HFFc6 (cell line): ENCODE measurements at places on chromosomes 4 and X. TPM values are rescaled to one million over a fixed set of nuclear protein-coding genes. Genes with fewer than 3 reads are reported as not detected.

GRCh38 chr4:104351706-104352105 lies 143.0 kb downstream of the CXXC4 start:
- no peak overlapping the region for H3K4me3 ChIP-seq
- no peak for DNase-seq
- H3K27me3 ChIP-seq: no peaks in the 10 kb centered on the region
- no peak overlapping the region for H3K27ac ChIP-seq
- H3K4me1 ChIP-seq: no peaks in the 10 kb centered on the region
- H3K36me3 ChIP-seq: no peaks in the 10 kb centered on the region

- no peak overlapping the region for H3K27ac ChIP-seq
- H3K4me1 ChIP-seq: no peaks in the 10 kb centered on the region
- no peaks in the 10 kb centered on the region for H3K36me3 ChIP-seq
- DNase-seq: peak; percentile 28
These were observed 309.9 kb downstream of the ARAP2 start for GRCh38 chr4:35934320-35934981.

DNA sequence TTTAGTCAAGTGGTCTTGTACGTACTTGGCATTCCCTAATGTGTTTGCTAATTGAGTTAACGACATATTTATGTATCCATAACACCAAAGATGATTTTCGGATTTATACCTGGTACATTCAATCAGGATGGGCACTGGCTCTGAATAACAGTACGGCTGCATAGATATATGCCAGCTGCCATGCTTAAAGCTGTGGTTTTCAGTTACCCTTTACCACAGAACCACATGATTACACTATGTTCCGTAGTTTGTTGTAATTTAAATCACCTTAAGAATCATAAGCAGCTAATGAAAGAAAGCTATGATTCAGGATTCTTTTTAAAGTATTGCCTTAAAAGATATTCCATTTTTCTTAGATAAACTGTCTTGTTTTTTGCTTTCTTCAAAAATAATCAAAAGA lies 53.6 kb downstream of the FIP1L1 start:
- DNase-seq: no peak
- no peaks in the 10 kb centered on the region for H3K27me3 ChIP-seq
- no peak overlapping the region for H3K27ac ChIP-seq
- H3K36me3 ChIP-seq: peaks cover 36% of the 10 kb centered on the region
- H3K4me1 ChIP-seq: peaks cover 2% of the 10 kb centered on the region; the same call in 1 of the 2 replicates

- peak within 1 kb of the TSS; percentile 57; the same call in 1 of the 2 replicates for H3K4me3 ChIP-seq
- no peak for DNase-seq
- H3K4me1 ChIP-seq: no peaks in the 10 kb centered on the region
- H3K27me3 ChIP-seq: peaks cover 3% of the 10 kb centered on the region; the same call in 1 of the 2 replicates
These were observed at the start of gene CCDC160 for GRCh38 chrX:134236626-134237614. CCDC160 (plus strand) TSS chrX:134237182; CDS start chrX:134244801, 7,619 bp downstream.

- H3K27ac ChIP-seq: peak overlapping the region; percentile 19
- peak overlapping the region; percentile 63 for H3K4me3 ChIP-seq
- H3K36me3 ChIP-seq: no peaks in the 10 kb centered on the region
- no peaks in the 10 kb centered on the region; the same call in none of the 2 replicates for H3K27me3 ChIP-seq
- peak; percentile 55 for DNase-seq
These were observed 21.7 kb downstream of the DDIT4L start for GRCh38 chr4:100168521-100168920.

DNA sequence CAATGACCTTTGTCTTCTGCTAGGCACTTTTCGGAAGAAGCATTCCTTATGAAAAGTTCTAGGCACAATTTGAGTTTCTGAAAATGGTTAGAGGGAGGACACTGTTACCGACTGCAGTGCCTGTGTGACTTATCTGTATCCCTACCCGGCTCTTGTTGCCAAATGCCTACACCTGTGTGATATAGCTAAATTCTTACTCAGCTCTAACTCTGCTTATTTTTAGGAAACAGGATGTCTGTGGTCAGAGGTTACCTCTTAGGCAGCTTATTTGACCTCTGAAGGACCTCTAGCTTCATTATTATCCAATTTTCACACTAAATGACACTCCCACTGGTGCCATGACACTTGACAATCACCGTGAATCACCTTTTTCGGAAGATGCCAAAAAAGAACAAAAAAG lies 561.1 kb upstream of the SMIM31 start:
- no peak overlapping the region for H3K27ac ChIP-seq
- no peak overlapping the region for H3K4me3 ChIP-seq
- H3K36me3 ChIP-seq: no peaks in the 10 kb centered on the region
- H3K27me3 ChIP-seq: no peaks in the 10 kb centered on the region
- H3K4me1 ChIP-seq: no peaks in the 10 kb centered on the region

GRCh38 chr4:139374251-139374650 lies 72.0 kb upstream of the NDUFC1 start:
- no peaks in the 10 kb centered on the region for H3K27me3 ChIP-seq
- H3K4me3 ChIP-seq: no peak overlapping the region
- no peak for DNase-seq
- peaks cover 14% of the 10 kb centered on the region for H3K36me3 ChIP-seq
- no peak overlapping the region for H3K27ac ChIP-seq

- no peaks in the 10 kb centered on the region for H3K36me3 ChIP-seq
- H3K27me3 ChIP-seq: no peaks in the 10 kb centered on the region
- peak; percentile 60 for DNase-seq
- H3K4me1 ChIP-seq: peaks cover 55% of the 10 kb centered on the region
- peak overlapping the region; percentile 80 for H3K4me3 ChIP-seq
- peak overlapping the region; percentile 95 for H3K27ac ChIP-seq
These were observed 34.5 kb upstream of the FAM9C start for GRCh38 chrX:13078739-13079444.

DNA sequence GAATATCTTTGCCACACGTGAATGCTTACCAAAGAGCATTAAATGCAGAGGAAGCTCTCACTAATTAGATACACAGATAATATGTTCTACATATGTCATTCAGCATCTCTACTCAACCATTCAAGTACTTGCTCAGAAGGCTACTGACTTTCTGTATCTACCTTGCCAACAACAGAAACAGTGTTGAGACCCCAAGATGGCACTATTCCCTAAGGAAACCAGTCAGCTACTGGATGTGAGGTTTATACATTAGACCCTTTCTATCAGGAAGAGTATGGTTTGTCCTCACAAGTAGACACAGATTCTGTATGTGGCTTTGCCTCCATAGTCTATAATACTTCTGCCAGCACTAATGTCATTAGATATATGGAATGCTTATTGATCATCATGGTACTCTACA lies 443.9 kb upstream of the INTU start:
- no peaks in the 10 kb centered on the region for H3K4me1 ChIP-seq
- no peak overlapping the region for H3K4me3 ChIP-seq
- no peaks in the 10 kb centered on the region for H3K27me3 ChIP-seq
- H3K36me3 ChIP-seq: no peaks in the 10 kb centered on the region
- no peak overlapping the region for H3K27ac ChIP-seq
- no peak for DNase-seq

DNA sequence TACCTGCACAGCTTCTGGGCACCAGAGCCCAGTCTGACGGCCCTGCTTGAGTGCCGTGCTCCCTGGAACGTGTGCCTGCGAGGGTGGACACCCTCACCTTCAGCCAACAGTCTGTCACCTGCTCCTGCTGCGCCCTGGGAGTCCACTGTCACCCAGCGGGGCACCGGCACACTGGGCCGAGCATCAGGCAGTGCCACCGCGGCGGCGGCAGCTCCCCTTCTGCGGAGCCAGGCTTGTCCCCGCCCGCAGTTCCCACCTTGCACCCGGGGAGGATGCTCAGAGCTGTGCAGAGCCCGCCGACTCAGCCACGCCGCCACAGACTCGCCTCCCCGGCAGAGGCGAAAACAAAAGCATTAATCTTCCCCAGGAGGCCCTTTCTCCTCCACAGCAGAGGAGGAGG lies 86.8 kb downstream of the ABLIM2 start:
- no peak for DNase-seq
- no peak overlapping the region for H3K4me3 ChIP-seq
- H3K27me3 ChIP-seq: peaks cover 28% of the 10 kb centered on the region
- no peaks in the 10 kb centered on the region for H3K4me1 ChIP-seq

DNA sequence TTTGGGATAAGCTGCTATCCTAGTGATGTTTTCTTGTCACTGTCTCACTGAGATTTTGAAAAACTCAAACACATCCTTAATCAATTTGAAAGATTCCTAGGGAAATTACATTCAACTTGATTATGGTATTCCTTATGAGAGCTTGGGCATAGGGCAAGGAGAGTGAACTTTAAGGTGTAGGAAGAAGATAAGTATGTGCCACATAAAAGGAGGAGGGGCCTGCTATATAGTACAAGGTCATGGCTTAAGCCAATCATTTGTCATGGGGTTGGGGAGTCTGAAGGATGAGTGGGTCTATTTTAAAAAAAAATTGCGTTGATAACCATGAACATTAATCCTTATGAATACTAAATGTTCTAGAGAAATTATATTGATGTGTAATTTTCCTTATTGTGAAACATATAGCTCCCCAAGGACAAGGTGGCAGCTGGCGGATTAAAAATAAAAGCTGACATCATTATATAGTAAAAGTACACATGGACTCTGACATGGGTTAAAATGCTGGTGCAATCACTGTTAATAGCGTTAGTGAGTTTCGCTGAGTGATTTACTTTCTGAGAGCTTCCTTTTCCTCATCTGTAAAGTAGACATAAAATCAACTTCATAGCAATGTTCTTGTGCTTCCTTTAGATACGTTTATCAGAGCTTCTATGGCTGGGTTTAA lies 17.4 kb downstream of the GALNT7 start:
- DNase-seq: no peak
- H3K4me3 ChIP-seq: no peak overlapping the region
- no peaks in the 10 kb centered on the region for H3K27me3 ChIP-seq
- no peak overlapping the region for H3K27ac ChIP-seq
- 0 out of 2 replicates have a peak, but pooled peaks cover 4% of the 10 kb centered on the region for H3K36me3 ChIP-seq

GRCh38 chr4:123786163-123786915 lies 389.7 kb downstream of the SPRY1 start:
- peaks cover 5% of the 10 kb centered on the region; the same call in 1 of the 2 replicates for H3K36me3 ChIP-seq
- H3K4me3 ChIP-seq: peak overlapping the region; percentile 26; the same call in 1 of the 2 replicates
- H3K27me3 ChIP-seq: no peaks in the 10 kb centered on the region
- DNase-seq: no peak
- peaks cover 79% of the 10 kb centered on the region for H3K4me1 ChIP-seq

DNA sequence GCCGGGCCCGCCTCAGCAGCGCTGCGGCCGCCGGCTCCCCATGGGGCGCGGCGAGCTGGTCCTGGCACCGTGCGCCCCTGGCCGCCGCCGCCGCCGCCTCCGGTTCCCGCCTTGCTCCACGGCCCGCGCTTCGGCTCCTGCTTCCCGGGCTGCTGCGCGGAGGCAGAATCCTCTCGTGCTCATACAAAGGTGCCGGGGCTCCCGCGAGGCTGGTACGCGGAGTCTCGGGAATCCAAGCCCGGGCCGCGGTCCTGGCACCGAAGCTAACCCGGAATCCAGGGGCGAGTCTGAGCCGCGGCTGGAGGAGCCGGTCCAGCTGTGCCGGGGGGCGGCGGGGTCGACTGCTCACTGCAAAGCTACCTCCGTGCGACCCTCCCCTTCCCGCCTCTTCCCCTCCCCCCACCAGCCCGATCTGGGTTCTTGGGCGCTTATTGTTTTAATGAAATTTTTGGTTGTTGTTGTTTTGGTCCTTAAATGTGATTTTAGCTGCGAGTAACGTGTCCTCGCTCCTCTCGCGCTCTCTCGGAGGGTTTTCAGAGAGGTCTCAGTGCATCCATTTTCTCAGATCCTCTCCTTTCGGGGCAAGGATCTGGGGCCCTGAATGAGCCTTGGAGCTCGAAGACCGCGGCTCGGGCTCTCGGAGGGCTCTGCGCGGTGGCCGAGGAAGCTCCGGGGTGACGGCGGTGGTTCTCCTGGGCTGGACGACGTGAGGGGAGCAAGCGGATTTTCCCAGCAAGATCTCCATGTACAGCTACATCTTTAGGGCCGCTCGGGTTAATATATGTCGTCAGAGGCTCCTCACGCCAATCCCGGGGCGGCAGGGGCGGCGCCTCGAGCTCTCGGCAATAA lies at the start of gene HAND2:
Gene HAND2 (minus strand): TSS at position 753 of the 849 bp plus-strand sequence. CDS start 940 bp downstream, outside the sequence.
- H3K27me3 ChIP-seq: peaks cover 17% of the 10 kb centered on the region
- H3K36me3 ChIP-seq: peaks cover 12% of the 10 kb centered on the region; the same call in 1 of the 2 replicates
- H3K27ac ChIP-seq: peak within 1 kb of the TSS; percentile 87; the same call in 1 of the 2 replicates
- peaks cover 9% of the 10 kb centered on the region for H3K4me1 ChIP-seq
- DNase-seq: peak; percentile 73
- peak within 1 kb of the TSS; percentile 93 for H3K4me3 ChIP-seq

- H3K27ac ChIP-seq: no peak overlapping the region
- H3K4me1 ChIP-seq: no peaks in the 10 kb centered on the region
- no peaks in the 10 kb centered on the region for H3K36me3 ChIP-seq
- H3K4me3 ChIP-seq: no peak overlapping the region
These were observed 146.6 kb downstream of the PPA2 start for GRCh38 chr4:105327222-105327621.

DNA sequence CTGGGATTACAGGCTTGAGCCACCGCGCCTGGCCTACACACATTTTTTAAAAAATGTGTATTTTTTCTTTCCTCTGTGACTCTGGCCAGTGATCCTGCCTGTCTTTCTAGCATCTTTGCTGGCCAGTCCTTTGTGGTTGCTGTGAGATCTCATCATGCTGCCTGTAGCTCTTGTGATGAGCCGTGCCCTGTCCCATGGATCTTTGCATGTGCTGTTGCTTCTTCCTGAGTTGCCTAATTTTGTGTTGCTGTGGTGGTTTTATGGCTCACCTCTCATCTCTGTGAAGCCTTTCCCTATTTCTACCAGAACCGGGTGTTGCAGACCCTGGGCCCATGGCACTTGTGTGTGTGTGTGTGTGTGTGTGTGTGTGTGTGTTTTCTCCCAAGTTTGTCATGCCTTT lies 8.3 kb downstream of the NSD2 start:
- H3K4me3 ChIP-seq: no peak overlapping the region
- no peak for DNase-seq
- H3K27me3 ChIP-seq: peaks cover 2% of the 10 kb centered on the region; the same call in 1 of the 2 replicates
- H3K4me1 ChIP-seq: peaks cover 64% of the 10 kb centered on the region
- H3K36me3 ChIP-seq: peaks cover 21% of the 10 kb centered on the region
- H3K27ac ChIP-seq: peak overlapping the region; percentile 69

GRCh38 chr4:142169216-142169615 lies 532.8 kb downstream of the IL15 start:
- H3K27ac ChIP-seq: no peak overlapping the region
- no peak for DNase-seq
- H3K4me1 ChIP-seq: peaks cover 42% of the 10 kb centered on the region
- H3K4me3 ChIP-seq: no peak overlapping the region
- H3K27me3 ChIP-seq: no peaks in the 10 kb centered on the region; the same call in 1 of the 2 replicates

GRCh38 chrX:105136786-105137185 lies 83.7 kb downstream of the TEX13A start:
- no peak for DNase-seq
- no peaks in the 10 kb centered on the region for H3K36me3 ChIP-seq
- no peaks in the 10 kb centered on the region for H3K4me1 ChIP-seq
- no peaks in the 10 kb centered on the region for H3K27me3 ChIP-seq

The GPR50 gene
- not detected in 3 replicates for total RNA-seq

The HMX1 gene
- not detected in 2 replicates for total RNA-seq

The NLRP2B gene
- not detected in 3 replicates for total RNA-seq

The ITM2A gene
- total RNA-seq: not detected in 3 replicates

The NAP1L3 gene
- 2.1 to 10.0 TPM (median 8.3 TPM) in 3 replicates for total RNA-seq

The FGA gene
- not detected in 3 replicates for total RNA-seq

The ENAM gene
- total RNA-seq: 0.14 TPM in 1 of 2 replicates, not detected in the other

The NEXMIF gene
- not detected in 3 replicates for total RNA-seq

The HSFX4 gene
- total RNA-seq: not detected in 3 replicates

The SULT1B1 gene
- total RNA-seq: not detected in 3 replicates

The MAGEB2 gene
- total RNA-seq: not detected in 3 replicates

The F8A2 gene
- not detected in 3 replicates for total RNA-seq
